Activated CD8-positive, alpha-beta memory T cell treated with anti-CD3 and anti-CD28 coated beads, Interleukin-2, amount 50 U/mL, for 4 hours (primary cell): ENCODE measurements at places on chromosomes 7 and 10.

GRCh38 chr10:97999066-97999922 is 31.1 kb downstream of the CRTAC1 start:
- DNase-seq = no peak

DNA sequence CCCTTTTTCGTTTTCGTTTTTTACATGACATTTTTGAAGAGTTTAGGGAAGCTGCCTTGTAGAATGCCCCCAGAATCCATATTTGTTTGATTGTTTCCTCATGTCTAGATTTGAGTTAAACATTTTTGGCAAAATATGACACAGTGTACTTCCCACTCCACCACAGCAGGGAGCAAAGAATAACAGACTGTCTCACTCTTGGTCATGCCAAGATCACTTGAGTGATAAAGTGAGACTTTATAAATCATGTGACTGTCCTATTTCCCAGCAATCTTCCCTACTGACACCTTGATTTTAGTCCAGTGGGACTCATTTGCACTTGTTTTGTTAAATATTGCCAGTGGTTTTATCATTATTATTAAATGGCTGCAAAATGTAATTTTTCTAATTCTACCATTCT is 44.4 kb upstream of the USP6NL start:
- no peak for DNase-seq

GRCh38 chr7:38669965-38670520 is 38.9 kb upstream of the AMPH start:
- no peak for DNase-seq

DNA sequence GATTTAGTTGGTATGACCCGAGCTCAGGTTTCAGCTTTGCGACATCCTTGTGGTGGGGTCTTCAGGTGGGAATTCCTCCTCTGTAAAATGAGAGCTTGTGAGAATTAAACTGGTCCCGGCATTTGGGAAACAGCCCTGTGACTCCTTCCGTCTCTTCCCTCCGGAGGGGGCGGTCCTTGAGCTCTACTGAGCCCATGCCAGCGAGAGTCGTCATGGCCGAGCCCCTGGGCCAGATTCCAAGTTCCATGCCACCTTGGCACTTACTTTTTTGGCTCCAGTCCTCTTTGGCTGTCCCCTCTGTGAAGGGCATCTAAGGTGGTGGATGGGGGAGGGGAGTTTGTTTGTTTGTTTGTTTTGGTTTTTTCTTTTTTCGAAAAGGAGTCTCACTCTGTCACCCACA is 47.6 kb downstream of the GTF2IRD1 start:
- DNase-seq = no peak

DNA sequence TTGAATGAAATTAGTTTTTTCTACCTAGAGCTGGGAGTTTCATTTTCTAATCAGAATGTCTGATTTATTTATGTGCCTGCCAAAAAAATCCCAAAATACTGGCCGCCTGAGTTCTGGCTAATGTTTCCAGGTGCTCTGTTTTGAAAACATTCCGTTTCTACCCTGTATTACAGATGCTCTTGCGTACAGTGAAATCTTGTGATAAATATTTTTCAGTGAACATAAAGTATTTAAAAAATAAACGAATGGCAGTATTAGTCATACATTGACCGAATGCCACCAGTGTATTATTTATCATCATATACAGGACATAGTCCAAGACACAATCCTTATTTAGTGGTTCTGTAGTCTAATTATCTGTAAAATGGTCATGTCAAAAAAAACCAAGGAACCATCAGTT is 102.8 kb downstream of the KAT6B start:
- DNase-seq = no peak

- no peak for DNase-seq
Observed at GRCh38 chr10:97686301-97686961, 610 bp downstream of the AVPI1 start.
